Panc1 (cell line): ENCODE measurements at places on chromosomes 7 and 10. TPM values are rescaled to one million over a fixed set of nuclear protein-coding genes. Genes with fewer than 3 reads are reported as not detected.

The PAX4 gene
- total RNA-seq = not detected

The TMEM229A gene
- not detected for total RNA-seq

The CYP26A1 gene
- total RNA-seq = 1.5 TPM

GRCh38 chr7:21507627-21508343, 35.1 kb upstream of the DNAH11 start:
- no peak for DNase-seq
